ENCODE measurements at places on chromosomes 5 and 9.

DNA sequence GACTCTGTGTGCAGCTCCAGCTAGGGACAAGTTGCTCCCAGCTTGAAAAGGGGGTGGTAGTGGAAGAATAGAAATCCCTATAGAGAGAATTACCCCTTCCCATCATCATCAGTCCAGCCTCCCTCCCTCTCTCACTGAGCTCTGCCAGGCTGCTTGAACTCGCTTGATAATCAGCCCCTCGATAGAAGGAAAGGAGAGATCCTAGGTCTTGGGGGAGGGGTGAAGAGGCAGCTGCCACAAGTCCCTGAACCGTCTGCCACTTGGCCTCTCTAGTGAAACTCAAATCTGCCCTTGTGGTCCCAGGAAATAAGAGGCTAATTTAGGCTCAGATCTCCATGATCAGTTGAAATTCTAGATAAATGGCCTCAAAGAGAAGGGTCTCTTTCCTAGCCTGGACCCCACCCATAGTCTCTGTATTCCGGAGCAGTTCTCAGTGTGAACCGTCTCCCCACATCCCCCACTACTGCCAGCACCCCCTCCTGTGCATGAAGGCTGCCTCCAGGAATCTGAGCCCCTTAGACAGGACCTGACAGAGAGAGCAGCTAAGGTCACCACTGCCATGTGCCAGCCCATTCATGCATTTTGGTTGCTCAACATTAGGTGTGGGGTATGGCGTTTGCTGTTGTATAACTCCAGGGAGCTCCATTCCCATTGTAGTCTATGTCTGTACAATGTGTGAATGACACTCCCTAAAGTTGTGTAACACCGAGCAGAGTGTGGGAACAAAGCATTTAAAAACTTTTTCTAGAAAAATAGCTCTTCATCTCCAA lies 5.5 kb downstream of the DNAJB5 start:
- DNase-seq = no peak

- DNase-seq = no peak
These were observed 63.3 kb downstream of the SEMA4D start for GRCh38 chr9:89434636-89435035.

DNA sequence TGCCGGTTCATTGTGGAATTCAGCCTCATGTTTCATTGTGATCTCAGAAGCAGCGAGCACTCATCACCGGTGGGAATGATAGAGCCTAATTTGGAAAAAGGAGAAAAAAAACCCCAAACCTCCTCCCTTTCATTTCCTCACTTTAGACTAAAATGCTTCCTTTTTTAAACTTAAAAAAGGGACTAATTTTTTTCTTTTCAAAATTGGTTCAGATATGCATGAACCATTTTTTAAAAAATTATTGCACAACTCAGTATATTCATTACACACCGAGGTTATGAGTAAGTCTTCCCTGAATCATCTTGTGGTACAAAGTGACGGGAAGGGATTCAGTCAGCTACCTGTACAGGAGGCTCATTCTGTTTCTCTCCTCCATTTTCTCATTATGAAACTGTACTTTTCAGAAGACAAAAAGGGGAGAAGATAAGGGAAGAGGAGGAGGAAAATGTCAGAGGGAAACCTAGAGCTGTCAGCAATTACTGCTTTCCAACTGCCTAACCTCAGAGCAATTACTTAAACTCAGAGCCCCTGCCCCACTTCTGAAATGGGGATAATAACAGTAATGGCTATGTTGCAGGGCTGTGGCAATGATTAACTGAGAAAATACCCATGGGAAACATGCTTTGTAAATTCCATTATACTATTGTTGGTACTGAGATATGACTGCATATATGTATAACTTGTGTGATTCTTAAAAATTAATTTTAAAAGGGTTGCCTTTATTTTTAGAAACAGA lies 24.0 kb downstream of the GALNT10 start:
- no peak for DNase-seq

GRCh38 chr9:113155911-113156588 lies 5.2 kb downstream of the SLC31A2 start:
- DNase-seq = no peak

- no peak for DNase-seq
These were observed 714 bp upstream of the CETN3 start for GRCh38 chr5:90410178-90410762.

- no peak for DNase-seq
These were observed 38.0 kb downstream of the CREBRF start for GRCh38 chr5:173094012-173094661.

- no peak for DNase-seq
These were observed 328.6 kb downstream of the PIK3R1 start for GRCh38 chr5:68544091-68544647.

- DNase-seq = no peak
These were observed 14.8 kb downstream of the PPP3R2 start for GRCh38 chr9:101579711-101580545.

DNA sequence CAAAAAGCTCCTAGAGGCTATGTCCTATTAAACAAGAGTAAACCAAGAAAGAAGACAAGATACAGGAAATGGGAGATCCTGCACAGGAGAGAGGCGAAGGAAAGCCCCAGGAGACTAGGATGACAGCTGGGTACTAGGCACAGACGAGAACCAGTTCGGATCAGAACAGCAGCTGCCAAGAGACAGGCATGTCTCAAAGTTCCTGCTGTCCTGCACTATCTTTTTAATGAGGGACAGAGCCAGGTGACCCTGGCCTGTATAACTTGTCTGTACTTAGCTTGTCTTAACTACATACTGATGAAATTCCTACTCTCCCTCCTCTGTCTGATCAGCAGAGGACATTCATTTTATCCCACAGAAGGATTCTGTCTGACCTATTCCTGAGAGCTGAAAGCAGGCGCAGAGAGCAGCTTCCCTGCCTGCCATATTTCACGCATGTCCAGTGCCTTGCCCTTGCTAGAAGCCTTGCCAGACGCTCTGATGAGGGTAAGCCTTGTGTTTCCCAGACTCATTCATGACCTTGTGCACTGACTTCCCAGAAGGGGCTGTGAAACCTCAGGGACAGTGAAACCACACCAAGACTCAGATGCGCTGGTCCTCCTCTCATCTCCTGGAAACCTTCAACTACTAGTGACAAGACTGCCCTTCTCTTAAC lies 24.7 kb downstream of the TSC1 start:
- DNase-seq = no peak

- DNase-seq = no peak
These were observed 3.9 kb downstream of the SETX start for GRCh38 chr9:132350861-132351315.

- DNase-seq = no peak
These were observed 1.7 kb upstream of the GNG10 start for GRCh38 chr9:111659691-111660090.

DNA sequence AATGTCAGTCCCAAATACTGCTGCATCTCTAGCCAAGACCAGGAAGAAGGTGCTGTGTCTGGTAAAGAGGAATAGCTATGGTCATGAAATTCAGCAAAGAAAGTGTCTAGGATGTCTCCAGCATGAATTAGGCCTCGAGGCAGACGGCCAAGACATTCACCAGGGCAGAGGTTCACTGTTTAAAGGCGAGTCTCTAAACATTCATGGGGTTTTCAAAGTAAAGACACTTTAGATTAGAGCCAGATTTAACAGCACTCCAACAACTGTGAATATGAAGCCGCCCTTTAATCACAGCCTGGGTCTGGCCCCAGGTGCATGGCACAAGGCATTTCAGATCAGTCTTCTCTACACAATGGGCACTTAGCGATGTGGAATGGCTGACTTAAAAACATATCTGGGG lies 95.0 kb downstream of the ANKH start:
- DNase-seq = no peak

DNA sequence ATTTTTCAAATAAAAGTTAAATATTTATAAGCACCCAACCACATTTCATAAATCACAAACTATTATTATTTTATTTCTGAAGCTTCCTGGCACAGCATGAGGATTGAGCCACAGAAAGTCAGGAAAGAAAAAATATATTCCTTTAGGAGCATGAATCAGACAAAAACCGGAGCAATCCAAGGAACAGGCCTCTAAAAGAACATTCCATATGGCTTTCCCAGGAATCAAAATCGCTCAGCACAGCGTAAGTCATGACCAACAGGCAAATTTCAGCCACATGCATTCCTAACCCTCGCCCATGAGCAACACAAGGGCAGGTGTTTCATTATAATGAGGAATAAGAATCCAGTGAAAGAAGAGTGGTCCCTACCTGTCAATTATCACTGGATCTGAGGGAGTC lies 26.7 kb downstream of the EBF1 start:
- DNase-seq = no peak

DNA sequence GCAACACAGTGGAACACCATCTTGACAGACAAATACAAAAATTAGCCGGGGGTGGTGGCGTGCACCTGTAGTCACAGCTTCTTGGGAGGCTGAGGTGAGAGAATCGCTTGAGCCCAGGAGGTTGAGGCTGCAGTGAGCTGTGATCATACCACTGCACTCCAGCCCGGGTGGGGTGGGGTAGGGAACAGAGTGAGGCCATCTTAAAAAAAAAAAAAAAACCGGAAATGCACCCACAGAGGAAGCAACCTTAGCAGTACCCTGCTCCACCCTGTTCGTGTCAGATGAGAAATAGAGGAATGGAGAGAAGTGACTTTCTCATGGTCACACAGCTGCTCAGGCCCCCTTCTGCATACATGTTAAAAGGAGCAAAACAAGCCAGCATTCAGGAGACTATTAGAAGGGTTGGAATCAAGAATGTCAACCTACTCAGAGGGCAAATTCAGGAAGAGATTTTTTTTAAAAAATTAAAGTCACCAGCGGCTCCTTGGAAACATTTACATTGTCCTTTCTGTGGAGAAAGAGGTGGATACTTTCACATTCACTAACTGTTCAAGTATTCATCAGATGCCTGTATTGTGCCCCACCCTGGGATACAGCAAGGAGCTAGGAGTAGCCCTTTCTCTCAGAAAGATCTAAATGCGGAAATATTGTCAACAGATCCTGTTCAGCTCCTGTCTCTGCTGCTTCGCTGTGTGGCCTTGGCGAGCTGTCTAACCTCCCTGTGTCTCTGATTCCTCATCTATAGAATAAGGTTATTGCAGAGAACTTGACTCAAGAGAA lies 41.0 kb downstream of the CYFIP2 start:
- no peak for DNase-seq

DNA sequence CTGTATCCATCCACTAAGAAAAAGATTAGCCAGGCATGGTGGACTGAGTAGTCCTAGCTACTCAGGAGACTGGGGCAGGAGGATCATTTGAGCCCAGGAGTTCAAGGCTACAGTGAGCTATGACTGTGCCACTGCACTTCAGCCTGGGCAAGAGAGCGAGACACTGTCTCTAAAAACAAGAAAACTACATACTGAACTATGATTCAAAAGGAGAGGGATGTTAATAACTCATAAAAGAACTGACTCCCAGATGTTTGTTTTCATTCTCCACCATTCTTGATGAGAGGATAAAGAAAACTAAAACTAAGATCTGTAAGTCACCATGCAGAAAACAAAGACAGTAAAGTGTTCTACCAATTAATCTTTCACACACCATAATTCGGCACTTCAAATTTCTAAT lies 53.5 kb downstream of the AUH start:
- DNase-seq = no peak

DNA sequence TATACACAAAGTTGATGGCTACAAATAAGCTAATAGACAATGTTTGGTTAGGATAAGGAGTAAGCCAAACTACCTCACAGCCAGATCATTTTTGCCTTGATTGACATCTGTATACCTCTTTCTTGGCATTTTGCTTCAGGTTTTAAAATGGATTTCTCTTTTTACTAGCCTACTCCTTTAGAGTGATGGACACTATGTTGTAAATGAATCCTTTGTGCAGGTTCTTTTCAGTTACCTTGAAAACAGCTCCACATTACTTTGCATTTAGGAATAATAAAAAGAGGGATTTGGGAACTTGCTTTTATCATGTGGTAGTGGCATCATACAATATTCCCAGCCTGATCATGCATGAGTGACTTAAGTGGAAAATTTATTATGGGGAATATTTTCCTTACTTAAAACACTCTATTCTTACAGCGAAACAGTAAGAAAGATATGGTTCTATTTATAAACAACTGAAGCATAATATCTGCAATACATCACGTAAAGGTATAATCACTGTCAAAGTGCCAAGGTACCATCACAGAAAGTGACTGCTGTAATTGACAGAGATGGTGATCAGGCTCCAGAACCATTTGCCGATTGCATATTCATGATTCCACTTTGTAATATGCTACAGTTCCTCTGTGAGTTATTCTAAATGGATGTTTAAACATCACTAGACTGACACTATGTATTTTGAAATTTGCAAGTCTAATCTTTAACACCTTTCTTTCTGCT lies 327.0 kb downstream of the DMRTA1 start:
- no peak for DNase-seq

GRCh38 chr9:20559231-20559890 lies 62.9 kb downstream of the MLLT3 start:
- no peak for DNase-seq

DNA sequence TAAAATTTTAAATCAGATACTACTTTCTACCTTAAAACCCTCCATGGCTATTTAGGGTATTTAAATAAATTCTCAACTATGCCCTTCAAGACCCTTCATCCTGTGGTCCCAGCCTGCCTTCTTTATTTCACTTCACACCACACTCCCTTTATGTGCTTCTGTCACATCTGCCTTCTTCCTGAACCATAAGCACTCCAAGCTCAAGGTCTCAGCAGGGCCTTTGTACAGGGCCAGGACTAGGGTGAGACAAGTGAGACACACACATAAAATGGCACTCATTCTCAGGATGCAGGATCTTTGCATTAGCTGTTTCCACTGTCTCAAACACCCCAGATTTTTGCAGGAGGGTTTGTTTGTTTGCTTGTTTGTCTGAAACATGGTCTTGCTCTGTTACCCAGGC lies 7.6 kb downstream of the ITK start:
- no peak for DNase-seq

DNA sequence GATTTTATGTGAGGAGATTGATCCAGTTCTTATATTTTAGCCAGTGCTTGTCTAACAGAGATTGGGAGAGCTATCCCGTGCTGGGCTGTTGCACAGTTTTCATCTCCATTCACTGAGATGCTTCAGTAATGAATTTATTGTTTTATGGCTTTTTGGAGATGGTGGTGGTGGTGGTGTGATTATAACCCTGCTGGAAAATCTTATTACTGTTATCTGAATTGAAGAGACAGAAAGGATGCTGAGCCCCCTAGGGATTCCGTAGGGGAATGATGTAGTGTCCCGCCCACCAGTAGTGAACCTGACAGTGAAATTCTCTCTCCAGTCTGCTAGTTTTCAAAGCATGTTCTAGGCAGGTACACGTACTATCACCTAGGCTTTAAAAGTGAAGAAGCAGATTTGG lies 1.9 kb downstream of the RAI14 start:
- peak; percentile 39 for DNase-seq

DNA sequence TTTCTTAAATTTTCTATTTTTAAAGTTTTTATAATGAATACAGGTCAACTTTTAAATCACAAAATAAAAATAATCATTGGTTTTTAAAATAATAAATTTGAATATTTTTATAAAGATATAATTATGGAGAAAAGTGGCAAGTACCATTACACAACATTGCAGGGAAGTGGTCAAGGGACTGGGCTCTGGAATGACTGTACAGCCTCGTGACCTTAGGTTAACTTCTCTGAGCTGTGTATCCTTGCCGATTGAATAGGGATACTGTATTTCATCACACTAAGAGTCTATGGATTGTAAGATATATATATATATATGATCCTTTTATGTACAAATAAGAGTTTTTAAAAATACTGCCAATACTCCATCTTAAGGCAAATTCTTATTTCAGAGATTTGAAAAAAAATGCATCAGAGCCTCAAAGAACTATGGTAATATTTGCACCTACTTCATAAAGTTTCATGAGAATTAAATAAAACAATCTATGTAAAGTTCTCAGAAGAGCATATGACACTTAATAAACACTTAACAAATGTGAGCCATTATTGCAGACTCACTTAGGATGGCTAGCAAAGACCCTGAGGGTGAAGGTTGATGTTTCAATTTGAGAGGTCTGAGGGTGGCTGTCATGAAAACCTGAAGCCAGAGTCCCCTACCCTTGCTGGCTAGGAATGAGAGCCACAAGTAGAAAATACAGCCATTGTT lies 136.5 kb downstream of the CCDC192 start:
- no peak for DNase-seq

All from iPS-NIHi11 (cell line).